Astrocyte (in vitro differentiated cells and primary cell): ENCODE measurements at places on chromosomes 2 and 18. TPM values are rescaled to one million over a fixed set of nuclear protein-coding genes. Genes with fewer than 3 reads are reported as not detected.

Gene ST8SIA5
- total RNA-seq, result 0.24 and 0.36 TPM in 2 replicates

DNA sequence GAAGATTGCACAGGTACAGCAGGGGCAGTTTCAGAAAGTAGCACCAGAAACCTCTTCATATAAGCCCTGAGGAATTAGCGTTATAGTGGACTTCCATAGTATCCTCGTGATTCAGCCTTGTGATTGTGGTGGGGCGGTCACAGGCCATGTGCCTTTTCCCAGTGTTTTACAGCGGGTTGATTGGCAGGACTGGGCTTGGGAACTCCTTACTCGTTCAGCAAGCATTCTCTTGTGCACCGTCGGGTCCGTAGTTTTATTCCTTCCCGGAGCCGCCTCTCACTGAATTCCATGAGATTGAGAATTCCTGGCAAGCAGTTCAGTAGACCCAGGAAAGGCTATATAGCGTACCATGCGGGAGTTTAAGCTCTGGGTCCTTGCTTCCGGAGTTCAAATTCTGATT lies 5.2 kb downstream of the COPS8 start:
- DNase-seq, result peak; percentile 59

DNA sequence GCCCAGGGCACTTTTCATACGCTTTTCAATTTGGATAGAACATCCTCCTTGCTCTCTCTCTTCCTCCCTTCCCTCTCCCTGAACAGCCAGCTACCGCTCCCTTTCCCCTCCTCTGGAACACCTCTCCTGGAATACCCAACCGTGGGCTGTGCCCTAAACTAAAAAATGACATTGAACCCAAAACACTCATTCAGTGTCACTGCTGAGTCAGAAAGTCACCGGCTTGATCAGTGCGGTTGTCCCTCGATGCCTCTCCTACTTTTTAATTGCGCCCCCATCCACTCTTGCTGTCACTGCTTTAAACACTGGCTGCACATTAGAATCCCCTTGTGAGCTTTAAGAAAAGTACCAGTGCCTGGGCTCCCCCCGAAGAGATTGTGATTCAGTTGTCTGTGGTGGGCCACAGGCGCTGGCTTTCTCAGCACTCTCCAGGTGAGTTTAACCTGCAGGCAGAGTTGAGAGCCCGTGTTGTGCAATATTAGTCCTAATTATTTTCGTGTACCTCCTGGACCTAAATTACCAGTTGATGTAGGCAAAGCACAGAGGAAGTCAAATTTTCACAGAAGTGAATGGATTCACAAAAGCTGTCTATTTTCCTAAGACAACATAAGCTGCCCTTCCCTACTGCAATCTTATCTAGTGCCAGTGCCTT lies 302.0 kb downstream of the PRKCE start:
- no peak for DNase-seq

DNA sequence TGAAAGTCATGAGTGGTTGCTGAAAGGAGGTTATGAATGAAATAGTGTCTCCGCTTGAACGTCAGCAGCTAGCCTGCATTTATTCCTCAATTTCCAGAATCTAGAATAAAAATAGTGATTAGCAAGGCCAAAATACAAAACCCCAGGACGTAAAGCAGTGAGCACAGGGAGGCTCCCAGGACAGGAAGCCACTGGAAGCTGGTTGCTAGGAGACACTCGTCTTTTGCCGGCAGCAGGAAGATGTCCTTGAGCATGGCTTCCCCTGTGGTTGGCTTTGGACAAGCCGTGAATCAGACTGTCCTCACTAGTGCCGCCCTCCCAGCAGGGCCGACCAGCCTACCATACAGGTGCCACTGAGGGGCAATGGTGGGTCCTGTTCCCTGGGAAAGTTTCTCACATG lies 374.4 kb downstream of the MTX2 start:
- peak; percentile 36 for DNase-seq

- DNase-seq, result no peak
These were observed 4.1 kb downstream of the SCYGR1 start for GRCh38 chr2:227383686-227384085.

DNA sequence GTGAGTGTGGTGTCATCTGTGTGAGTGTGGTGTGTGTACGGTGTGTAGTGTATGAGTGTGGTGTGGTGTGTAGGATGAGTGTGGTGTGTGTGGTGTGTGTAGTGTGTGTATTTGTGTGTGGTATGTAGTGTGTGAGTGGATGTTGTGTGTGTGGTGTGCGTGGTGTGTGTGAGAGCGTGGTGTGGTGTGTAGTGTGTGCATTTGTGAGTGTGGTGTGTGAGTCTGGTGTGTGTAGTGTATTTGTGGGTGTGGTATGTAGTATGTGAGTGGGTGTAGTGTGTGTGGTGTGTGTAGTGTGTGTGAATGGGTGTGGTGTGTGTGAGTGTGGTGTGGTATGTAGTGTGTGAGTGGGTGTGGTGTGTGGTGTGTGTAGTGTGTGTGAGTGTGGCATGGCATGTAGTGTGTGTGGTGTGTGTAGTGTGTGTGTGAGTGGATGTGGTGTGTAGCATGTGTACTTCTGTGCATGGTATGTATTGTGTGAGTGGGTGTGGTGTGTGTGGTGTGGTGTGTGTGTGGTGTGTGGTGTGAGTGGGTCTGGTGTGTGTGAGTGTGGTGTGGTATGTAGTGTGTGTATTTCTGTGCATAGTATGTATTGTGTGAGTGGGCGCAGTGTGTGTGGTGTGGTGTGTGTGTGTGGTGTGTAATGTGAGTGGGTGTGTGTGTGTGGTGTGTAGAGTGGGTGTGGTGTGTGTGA lies 227.8 kb downstream of the BCL2 start:
- no peak for DNase-seq

Gene EMX1
- total RNA-seq, result 0.48 TPM in 1 of 2 replicates, not detected in the other

- DNase-seq, result no peak
These were observed 123.1 kb downstream of the RAB3GAP1 start for GRCh38 chr2:135175177-135175576.

Gene POLR1B
- total RNA-seq, result 21.0 and 26.8 TPM in 2 replicates

DNA sequence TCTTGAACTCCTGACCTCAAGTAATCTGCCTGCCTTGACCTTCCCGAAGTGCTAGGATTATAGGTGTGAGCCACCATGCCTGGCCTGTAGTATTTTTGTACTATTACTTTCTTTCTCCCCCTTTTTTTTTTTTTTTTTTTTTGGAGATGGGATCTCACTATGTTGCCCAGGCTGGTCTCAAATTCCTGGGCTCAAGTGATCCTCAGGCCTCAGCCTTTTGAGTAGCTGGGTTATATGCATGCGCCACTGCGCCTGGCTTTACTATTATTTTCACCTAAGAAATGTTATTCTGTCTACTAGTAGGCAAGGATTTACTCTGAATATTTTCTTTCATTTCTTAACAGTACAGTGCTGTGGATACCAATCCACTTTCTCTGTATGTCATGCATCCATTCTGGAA lies 17.4 kb upstream of the ADGRF3 start:
- no peak for DNase-seq

Gene RFX8
- total RNA-seq, result not detected in 2 replicates
